PC-9 (cell line): ENCODE measurements at places on chromosomes 7 and 10.

DNA sequence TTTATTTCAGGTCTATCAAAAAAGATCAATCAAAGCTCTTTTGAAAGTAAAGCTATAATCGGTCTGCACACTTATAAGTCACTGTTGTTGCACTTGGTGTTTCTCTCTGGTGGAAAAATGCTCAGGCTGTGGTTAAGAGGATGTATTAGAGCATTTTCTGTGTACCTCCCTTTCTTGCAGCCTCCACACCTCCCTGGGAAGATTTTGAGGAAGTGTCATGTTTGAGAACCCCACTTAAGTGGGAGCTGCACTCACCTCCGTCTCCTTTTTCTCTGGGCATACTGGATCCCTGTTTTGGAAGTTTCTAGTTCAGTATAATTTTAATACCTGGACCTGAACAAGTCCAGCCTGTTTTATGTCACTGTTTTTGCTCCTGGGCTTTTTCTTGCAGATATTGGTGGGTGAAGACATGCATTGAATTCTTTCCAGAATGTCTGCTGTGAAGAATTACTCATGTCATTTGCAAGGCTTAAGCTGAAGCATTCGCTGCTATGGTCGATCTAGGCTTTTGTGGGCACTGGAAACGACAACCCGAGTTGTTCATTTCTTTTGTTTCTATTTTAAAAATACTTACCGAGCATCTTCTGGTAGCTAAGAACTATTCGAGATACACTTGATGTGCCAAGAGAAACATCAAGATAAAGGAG lies 36.6 kb downstream of the TCF7L2 start:
- H3K27ac ChIP-seq, result no peak overlapping the region
- no peaks in the 10 kb centered on the region for H3K36me3 ChIP-seq
- H3K4me1 ChIP-seq, result no peaks in the 10 kb centered on the region
- no peak for DNase-seq
- H3K4me3 ChIP-seq, result no peak overlapping the region
- H3K27me3 ChIP-seq, result no peaks in the 10 kb centered on the region

- H3K27ac ChIP-seq, result no peak overlapping the region
- 0 out of 2 replicates have a peak, but pooled peaks cover 5% of the 10 kb centered on the region for H3K27me3 ChIP-seq
- no peaks in the 10 kb centered on the region for H3K36me3 ChIP-seq
- DNase-seq, result no peak
- H3K4me1 ChIP-seq, result no peaks in the 10 kb centered on the region
Measured at GRCh38 chr10:59634102-59634501, 75.5 kb downstream of the SLC16A9 start.

DNA sequence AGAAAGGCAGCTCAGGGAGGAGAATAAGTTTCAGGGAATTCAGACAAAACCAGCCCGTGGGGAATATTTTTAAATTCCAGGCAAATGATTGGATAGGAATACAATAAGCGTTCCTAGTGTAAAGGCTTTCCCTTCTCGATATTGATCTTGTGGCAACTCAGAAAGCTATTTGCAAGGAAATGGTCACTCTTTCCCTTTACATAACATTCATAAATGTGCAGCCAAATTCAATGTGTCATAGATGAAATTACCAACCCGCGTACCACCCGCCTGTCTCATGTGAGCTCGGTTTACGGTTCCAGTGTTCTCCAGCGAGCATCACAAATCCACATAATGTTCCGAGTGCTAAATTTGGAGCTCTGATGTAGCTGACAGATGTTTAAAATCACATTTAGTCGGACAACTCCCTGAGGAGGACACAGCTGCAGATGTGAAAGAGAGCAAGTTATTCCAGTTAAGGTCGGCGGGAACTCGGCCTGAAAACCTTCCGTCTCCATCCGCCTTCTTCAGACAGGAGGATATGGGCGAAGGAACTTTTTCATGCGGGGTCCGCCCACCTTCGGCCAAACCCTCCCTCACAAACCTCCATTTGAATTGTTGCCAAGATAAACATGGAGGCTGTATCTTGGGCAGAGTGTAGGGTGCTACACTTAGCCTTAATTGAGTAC lies 327.0 kb downstream of the RNLS start:
- H3K36me3 ChIP-seq, result no peaks in the 10 kb centered on the region
- no peak for DNase-seq
- no peaks in the 10 kb centered on the region for H3K27me3 ChIP-seq
- peaks cover 27% of the 10 kb centered on the region for H3K4me1 ChIP-seq
- no peak overlapping the region for H3K27ac ChIP-seq

DNA sequence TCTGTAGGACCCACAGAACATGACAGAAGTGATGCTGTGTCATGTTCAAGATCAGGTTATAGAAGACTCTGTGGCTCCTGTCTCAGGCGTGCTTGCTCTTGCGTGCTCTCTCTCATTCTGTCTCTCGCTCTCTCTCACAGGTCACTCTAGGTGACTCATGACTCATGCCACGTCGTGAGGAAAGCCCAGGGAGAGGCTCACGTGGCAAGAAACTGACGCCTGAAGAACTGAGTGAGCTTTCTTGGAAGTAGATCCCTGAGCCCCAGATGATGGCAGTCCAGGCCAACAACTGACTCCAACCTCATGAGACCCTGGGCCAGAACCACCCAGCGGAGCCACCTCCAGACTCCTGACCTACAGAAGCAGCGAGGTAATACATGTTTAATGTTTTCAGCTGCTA lies 103.3 kb downstream of the DNMBP start:
- peaks cover 22% of the 10 kb centered on the region for H3K36me3 ChIP-seq
- H3K27me3 ChIP-seq, result no peaks in the 10 kb centered on the region
- H3K4me3 ChIP-seq, result no peak overlapping the region
- H3K4me1 ChIP-seq, result peaks cover 22% of the 10 kb centered on the region
- peak overlapping the region; percentile 63 for H3K27ac ChIP-seq

GRCh38 chr10:52578871-52579405 lies 193.6 kb downstream of the MBL2 start:
- no peaks in the 10 kb centered on the region for H3K36me3 ChIP-seq
- no peaks in the 10 kb centered on the region for H3K27me3 ChIP-seq
- H3K27ac ChIP-seq, result no peak overlapping the region

GRCh38 chr10:29266641-29267040 lies 22.2 kb upstream of the LYZL1 start:
- no peaks in the 10 kb centered on the region for H3K4me1 ChIP-seq
- no peaks in the 10 kb centered on the region for H3K27me3 ChIP-seq
- no peak overlapping the region for H3K4me3 ChIP-seq
- DNase-seq, result no peak
- no peaks in the 10 kb centered on the region for H3K36me3 ChIP-seq

GRCh38 chr7:97002555-97003261 lies 2.6 kb upstream of the DLX6 start:
- H3K27ac ChIP-seq, result no peak overlapping the region
- peaks cover 5% of the 10 kb centered on the region; the same call in 1 of the 2 replicates for H3K27me3 ChIP-seq
- no peaks in the 10 kb centered on the region for H3K36me3 ChIP-seq
- H3K4me1 ChIP-seq, result no peaks in the 10 kb centered on the region
- H3K4me3 ChIP-seq, result no peak overlapping the region

DNA sequence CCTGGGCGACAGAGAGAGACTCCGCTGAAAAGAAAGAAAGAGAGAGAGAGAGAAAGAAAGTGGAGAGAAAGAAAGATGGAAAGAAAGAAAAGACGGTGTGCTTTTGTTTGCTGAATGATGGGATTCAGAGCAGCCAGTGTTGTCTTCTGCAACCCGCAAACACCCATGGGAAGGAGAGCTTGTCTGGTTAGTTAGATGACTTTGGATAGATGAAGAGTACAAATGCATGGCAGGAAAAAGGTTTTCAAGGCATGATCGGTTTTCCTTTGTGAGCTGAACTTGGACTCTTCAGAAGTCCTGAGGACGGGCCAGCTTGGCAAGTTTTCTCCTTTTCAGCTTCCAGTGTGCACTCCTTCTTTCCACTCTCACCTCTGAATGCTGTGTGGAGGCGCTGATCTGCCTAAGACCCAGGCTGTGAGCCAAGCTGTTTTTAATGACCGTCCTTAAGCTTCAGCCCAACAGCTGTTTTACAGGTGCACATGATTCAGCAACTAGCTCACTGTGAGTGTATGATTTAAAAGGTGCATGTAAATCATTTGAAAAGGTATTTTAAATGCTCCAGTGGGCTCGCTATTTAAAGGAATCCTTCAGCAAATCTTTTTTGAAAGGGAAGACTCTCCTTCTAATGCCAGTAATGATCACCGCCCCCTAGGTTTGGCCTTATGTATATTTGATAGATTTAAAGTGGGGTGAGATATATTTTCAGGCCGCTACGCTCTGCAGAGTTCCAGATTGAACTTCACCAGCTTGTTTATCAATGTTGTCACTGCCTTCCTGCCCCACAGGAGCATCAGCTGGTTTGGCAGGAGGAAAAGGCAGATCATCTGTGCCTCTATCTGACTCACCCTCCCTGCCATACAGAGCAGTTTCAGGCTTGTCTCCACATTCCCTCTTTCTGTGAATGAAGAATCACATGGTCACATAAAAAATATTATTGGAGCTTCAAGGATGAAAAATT lies 115.0 kb downstream of the PLXDC2 start:
- DNase-seq, result no peak
- no peak overlapping the region for H3K27ac ChIP-seq
- H3K27me3 ChIP-seq, result no peaks in the 10 kb centered on the region

- no peak overlapping the region for H3K4me3 ChIP-seq
- no peaks in the 10 kb centered on the region for H3K27me3 ChIP-seq
- no peaks in the 10 kb centered on the region for H3K36me3 ChIP-seq
- H3K4me1 ChIP-seq, result peaks cover 19% of the 10 kb centered on the region
- no peak for DNase-seq
Measured at GRCh38 chr10:102814873-102815661, 22.1 kb downstream of the CYP17A1 start.

GRCh38 chr10:30968711-30969110 lies 63.0 kb downstream of the ZNF438 start:
- H3K27me3 ChIP-seq, result no peaks in the 10 kb centered on the region
- no peak overlapping the region for H3K4me3 ChIP-seq
- no peaks in the 10 kb centered on the region for H3K4me1 ChIP-seq

DNA sequence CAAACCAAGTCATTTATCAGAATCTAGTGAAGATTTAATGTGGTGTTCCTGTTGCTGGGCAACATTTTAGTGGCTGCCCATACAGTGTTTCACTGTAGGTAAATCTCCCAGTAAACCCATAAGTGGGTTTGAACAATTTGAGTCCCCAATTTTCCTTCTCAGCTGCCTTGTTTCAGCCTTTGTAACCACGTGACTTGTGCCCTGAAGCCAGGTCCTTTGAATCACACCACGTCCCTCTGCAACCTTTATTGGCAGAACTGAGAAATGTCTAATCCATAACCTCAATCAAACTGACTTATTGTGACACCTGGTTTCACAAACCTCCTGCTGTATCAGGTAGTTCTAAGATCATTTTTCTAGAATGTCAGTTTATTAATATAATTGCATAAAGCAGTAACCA lies 30.1 kb downstream of the SND1 start:
- no peak for DNase-seq
- H3K27me3 ChIP-seq, result no peaks in the 10 kb centered on the region
- no peak overlapping the region for H3K27ac ChIP-seq
- no peak overlapping the region for H3K4me3 ChIP-seq
